T-helper 22 cell (primary cell): ENCODE measurements at places on chromosomes 11 and 22.

DNA sequence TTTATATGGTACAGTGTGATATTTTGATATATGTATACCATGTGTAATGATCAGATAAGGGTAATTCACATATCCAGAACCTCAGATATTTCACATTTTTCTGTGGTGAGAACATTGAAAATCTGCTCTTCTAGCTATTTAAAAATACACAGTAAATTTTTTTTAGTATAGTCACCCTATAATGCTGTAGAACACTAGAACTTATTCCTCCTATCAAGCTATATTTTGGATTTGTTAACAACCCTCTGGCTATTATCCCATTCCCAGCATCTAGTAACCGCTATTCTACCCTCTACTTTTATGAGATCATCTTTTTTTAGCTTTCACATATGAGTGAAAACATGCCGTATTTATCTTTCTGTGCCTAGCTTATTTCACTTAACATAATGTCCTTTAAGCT is 65.5 kb upstream of the SYT9 start:
- no peak for DNase-seq

GRCh38 chr11:35237860-35238715 is 99.1 kb downstream of the CD44 start:
- DNase-seq = no peak

GRCh38 chr22:20779014-20779817 is 5.3 kb downstream of the SERPIND1 start:
- no peak for DNase-seq

GRCh38 chr11:2460540-2461252 is 15.9 kb downstream of the KCNQ1 start:
- no peak for DNase-seq

DNA sequence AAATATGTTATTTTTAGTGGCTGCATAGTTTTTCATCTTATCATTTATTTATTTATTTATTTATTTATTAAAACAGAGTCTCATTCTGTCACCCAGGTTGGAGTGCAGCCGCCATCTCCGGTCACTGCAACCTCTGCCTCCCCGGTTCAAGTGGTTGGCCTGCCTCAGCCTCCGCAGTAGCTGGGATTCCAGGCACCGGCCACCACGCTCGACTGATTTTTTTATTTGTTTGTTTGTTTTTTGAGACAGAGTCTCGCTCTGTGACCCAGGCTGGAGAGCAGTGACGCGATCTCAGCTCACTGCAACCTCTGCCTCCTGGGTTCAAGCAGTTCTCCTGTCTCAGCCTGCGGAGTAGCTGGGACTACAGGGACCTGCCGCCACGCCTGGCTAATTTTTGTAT is 262.9 kb upstream of the DDI1 start:
- DNase-seq = no peak

DNA sequence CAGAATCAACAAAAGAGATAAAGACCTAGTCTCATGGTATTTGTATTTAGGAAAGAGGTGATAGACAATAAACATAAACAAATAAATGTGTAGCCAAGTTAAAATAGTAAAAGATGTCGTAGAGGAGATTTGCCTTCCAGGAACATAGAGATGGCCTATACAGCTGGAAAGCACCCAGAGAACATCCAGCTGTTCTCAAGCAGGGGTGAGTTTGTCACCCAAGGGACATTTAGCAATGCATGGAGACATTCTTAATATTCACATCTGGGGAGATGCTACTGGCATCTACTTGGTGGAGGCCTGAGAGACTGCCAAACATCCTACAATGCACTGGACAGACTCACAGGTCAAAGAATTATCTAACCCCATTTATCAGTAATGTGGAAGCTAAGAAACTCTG is 88.3 kb downstream of the C11orf87 start:
- no peak for DNase-seq

DNA sequence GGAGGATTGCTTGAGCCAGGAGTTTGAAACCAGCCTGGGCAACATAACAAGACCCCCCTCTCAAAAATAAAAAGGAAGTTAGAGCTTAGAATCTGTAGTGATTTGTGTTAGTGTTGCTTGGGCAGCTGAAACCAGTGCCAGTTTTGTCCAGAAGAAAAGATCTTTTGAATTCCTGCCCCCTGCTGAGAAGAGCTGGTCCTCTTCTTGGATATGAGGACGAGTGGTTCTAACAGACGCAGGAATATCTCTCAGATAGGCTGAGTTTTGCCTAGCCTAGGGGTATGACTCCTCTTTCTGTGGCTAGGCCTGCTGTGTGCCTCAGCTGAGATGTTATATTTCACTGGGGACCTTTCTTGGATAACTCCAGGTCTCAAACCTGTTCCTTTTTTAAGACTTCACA is 102.8 kb downstream of the STIM1 start:
- DNase-seq = no peak

DNA sequence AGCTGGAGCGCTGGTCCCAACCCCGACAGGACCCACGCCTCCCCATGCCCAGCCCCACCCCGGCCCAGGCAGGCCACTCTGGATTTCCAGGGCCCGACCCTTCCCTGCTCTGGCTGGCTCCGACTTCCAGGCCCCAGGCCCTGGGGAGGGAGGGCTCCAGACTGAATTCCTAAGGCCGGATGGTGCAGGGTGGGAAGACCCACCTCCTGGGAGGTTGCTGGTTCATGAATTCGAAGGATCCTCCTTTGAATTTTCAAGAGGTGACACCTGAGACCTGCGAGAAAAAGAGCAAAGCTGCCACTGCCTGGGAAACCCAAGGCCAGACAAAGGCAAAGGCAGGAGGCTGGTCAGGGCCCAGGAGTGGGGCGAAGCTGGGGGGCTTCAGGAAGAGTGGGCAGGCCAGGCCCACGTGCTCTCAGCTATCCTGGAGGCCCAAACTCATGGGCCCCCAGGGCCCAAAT is 47.0 kb upstream of the LINC01488 start:
- no peak for DNase-seq

GRCh38 chr11:88297421-88297820 is 40.1 kb downstream of the CTSC start:
- DNase-seq = no peak

- peak; percentile 27 for DNase-seq
Measured at GRCh38 chr22:23216461-23217170, 36.3 kb downstream of the BCR start.

GRCh38 chr22:36734171-36735058 is 30.9 kb upstream of the CACNG2 start:
- no peak for DNase-seq

DNA sequence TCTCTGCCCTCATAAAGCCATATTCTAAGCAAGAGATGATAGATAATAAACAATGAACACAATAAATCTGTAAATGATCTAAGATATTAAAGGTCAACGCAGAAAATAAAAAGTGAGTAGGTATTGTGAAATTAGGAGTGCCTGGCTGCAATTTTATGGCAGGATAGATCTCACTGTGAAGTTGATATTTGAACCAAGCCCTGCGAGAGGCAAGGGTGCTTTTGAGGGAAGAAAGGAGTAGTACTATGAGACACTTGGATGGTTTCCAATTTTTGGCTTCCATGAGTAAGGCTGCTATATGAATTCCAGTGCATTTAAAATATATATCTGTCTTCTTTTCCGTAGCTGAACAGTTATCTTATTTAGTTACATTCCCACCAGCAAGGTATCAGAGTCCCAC is 720.0 kb upstream of the CNTN5 start:
- no peak for DNase-seq

DNA sequence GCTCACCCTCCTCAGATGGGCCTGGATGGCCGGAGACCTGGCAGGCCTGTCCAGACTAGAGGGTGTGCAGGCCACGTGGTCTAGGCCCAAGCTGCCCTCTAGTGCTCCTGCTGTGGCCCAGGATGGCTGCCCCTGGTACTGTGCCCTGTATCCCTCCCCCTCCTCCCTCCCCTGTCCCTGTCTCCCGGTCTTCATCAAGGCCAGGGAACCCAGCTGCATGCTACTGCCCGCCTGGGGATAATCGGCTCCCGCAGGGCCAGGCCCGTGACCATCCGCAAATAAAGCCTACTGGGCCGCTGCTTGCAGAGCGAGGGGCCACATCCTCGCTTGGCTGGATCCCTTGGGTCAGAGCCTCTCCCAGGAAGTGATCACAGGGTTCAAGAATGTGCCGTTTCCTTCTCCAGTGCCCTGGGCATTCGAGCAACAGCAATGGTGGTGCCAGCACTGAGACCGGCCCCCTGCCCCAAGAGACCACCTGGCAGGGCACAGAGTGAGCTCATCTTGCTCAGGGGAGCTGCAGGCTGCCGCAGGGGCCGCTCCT is 51.1 kb downstream of the WNT7B start:
- no peak for DNase-seq

- no peak for DNase-seq
Measured at GRCh38 chr11:65102142-65103095, 6.4 kb downstream of the VPS51 start.

- DNase-seq = no peak
Measured at GRCh38 chr11:316891-317301, 3.1 kb downstream of the IFITM1 start.

GRCh38 chr11:45371251-45372115 is 85.3 kb upstream of the SYT13 start:
- DNase-seq = peak; percentile 40

DNA sequence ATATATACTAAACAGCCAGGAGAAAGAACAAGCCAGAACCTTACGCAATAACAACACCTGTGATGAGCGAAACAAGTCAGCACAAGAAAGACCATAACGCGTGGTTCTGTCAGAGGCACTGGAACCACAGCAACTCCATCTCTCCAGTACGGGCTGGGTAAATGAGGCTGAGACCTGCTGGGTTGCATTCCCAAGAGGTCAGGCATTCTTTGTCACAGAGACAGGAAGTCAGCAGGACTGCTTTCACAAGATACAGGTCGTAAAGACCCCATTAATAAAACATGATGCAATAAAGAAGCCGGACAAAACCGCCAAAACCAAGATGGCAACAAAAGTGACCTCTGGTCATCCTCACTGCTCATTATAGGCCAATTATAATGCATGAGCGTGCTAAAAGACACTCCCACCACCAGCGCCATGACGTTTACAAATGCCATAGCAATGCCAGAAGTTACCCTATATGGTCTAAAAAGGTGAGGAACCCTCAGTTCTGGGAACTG is 21.7 kb downstream of the TPST2 start:
- no peak for DNase-seq
